Stimulated activated CD8-positive, alpha-beta memory T cell treated with anti-CD3 and anti-CD28 coated beads, Interleukin-7, amount 100 ng/mL, for 4 hours (primary cell): ENCODE measurements at places on chromosomes 12 and 14.

GRCh38 chr12:116650062-116650461, 87.8 kb downstream of the SPRING1 start:
- no peak for DNase-seq

GRCh38 chr12:117968151-117968789, 520 bp downstream of the KSR2 start:
- DNase-seq = no peak

GRCh38 chr12:99852666-99853065, 132.1 kb downstream of the ANKS1B start:
- DNase-seq = no peak

- no peak for DNase-seq
These were observed 753 bp upstream of the DLGAP5 start for GRCh38 chr14:55192054-55192621.

- DNase-seq = no peak
These were observed 27.2 kb downstream of the TSPAN8 start for GRCh38 chr12:71130521-71131069.

DNA sequence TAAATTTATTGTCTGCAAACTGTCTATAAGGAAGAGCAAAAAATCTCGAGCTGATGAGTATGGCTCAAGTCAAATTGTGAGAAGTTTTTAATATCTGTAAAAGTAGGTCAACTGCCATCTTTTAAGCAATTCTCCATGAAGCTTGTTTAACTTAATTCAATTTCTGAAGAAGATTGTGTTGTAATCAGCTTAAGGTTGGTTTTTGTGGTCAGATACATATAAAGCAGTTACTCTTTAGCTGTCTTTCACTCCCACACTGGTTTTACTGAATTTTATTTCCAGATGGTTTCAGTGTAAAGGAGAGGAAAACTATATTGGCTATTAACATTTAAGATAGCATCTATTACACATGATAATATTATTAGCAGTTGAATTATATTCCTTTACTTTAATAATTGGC, 1165.1 kb downstream of the SLC16A7 start:
- DNase-seq = no peak

DNA sequence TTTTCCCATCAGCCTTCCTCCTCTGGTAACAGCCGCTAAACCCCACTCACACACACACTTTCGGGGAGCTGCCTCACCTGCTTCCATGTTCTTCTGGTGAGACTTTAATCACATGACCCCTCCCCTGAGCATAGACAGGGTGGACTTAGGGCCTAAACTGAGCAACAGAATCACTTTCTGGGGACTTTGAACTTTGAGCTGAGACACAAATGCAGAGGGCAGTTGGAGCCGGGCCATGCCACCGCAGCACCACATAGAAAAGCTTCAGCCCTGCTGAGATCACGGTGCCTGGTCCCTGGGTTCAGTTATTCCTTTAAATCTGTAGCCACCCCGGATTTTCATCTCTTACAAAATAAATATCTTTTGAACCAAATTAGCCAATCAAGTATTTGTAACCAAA, 18.4 kb upstream of the MAP3K9 start:
- DNase-seq = no peak

- no peak for DNase-seq
These were observed 127.4 kb downstream of the KTN1 start for GRCh38 chr14:55707365-55707804.

DNA sequence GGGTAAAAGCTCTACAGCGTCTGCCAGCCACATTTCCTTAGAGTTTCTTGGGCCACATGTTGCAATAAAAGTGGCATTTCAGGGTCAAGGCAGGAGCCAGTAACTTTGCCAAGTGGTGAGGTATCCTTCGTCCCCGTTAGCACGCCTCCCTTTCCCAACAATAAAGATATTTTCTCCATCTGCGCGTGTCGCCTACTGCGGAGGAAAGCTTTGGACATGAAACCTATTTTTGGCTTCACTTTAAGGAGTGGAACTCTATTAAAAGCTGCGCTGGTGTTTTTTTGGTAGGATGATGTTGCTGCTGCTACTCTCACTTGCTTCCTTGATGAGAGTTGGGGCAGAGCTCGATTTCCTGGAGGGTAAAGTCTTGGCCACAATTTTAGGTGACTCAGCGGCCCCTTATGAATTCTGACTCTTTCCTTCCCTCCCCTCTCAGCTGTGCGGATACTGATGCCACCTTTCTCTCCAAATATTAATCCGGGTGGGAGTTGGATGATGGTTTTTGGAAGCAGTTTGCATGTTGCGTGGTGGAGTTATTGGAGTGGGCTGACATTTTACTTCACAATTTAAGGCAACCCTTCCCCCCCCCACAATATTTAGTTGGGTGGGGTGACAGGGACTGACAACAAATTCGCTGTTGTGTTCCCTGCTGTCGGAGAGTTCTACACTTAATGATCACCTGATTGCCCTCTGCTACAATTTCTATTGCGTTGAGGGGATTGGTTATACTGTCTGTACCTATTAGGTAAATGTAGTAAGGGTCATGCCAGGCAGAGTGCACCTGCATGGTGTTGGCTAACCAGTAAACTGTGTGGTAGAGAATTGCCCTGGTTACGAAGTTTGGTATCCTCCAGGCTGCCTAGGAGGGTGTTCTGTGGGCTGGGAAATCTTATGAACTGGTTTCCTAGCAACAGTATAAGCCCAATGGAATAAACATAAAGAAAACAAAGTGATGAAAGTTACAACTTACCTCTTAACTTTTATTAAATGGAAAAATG, 1.1 kb downstream of the CCDC91 start:
- DNase-seq = peak; percentile 24

- DNase-seq = no peak
These were observed 827.7 kb downstream of the TMTC2 start for GRCh38 chr12:83514372-83514771.

- no peak for DNase-seq
These were observed 17.0 kb downstream of the ERC1 start for GRCh38 chr12:1007994-1008393.

- no peak for DNase-seq
These were observed 106.0 kb downstream of the SLC41A2 start for GRCh38 chr12:104852102-104852501.

DNA sequence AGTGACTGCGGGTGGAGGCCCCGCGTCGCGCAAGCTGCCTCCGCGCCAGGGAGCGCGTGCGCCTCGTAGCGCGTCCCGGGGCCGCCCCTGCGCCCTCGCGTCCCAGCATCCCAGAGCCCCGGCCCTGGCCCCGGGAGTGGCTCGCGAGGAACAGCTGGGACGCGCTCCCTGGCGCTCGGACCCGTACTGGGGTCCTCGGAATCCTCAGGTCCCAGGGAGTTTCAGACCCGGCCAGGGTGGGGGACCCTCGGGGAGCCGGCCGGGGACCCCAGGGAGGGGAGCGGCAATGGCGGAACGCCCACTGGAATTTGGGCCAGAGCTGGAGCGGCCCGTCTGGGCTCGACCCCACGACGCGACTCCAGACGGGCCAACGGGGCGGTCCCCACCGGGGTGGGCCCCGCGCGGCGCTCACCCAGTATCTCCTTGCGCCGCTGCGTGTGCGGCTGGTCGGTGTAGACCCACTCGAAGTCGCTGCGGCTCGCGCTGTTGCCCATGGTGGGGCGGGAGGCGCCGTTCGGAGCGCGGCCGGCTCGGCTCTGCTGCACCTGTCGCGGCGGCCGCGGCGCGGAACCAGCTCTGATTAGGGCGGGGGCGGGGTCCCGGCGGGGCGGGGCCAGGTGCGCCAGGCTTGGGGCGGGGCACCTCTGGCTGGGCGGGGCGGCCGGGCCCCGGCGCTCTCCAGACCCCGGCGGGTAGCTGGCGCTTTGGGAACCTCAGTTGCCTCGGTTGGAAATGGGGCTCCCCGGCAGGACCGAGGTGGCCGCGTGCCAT, at the start of gene DEGS2:
Gene DEGS2 (minus strand): TSS at position 552 of the 771 bp plus-strand sequence. CDS start 58 bp downstream, at position 494.
- no peak for DNase-seq

GRCh38 chr14:103132381-103133209, 9.3 kb downstream of the TNFAIP2 start:
- no peak for DNase-seq

- no peak for DNase-seq
These were observed 381.7 kb upstream of the CCDC196 start for GRCh38 chr14:66104486-66104885.

DNA sequence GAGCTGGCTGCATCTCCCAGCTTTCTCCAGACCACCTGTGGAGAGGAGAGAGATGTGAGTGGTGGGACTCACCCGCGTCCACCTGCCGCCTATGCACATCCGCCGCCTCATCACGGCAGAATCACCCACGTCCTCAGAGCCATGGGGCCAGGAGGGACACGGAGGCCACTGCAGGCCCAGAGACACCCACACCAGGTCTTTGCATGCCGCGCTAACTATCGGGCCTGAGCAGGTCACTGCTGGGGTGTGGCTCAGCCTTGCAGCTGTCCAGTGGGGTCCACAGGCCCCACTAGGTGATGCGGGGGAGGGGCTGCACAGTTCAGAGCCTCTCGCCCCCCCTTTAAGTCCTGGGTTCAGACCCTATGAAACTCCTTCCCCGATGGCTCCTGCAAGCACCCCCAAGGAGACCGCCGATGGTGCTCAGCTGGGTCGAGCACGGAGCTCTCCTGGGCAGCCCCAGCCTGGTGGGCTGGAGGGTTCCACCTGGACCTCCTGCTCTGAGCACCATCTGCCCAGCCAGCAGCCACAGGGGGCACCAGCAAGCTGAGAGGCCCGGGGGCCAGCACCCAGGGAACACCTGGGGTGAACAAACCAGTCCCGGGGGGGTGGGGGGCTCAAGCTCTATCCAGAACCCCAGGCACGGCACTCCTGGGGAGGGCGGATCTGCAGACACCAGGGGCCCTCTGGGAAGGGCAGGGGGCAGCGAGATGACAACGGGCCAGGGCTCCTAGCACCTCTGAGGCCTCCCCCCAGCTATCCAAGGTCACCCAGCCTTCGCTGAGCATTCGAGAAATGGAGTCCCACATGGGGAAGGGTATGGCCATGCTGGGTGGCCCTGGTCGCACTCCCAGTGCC, 34.3 kb downstream of the CCNK start:
- DNase-seq = no peak

DNA sequence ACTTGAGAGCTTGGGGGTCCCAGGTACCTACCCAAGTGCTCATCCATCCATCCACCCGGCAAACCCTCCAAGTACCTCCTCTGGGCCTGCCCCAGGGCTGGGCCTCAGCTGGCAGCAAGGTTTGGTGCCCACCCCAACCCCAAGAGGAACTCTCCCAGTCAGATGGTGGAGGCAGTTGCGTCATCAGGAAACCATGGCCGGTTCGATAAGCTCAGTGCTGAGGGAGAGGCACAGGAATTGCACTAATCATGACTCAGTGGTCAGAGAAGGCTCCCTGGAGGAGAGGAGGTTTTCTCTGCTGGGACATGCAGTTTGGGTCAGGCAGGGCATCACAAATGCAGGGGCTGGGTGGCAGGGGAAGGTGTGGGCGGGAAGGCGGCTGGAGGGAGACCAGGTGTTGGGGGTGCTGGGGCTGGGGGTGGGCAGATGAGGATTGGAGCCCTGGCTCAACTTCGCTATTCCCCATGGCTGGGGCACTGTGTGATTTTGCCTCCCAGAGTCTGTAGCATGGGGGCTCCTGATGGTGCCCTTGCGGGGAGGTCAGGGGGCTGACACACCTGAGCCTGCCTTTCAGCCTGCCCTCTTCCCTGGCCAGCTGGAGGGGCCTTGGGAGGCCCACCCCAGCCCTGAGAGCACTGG, 32.2 kb downstream of the SH2B3 start:
- no peak for DNase-seq

DNA sequence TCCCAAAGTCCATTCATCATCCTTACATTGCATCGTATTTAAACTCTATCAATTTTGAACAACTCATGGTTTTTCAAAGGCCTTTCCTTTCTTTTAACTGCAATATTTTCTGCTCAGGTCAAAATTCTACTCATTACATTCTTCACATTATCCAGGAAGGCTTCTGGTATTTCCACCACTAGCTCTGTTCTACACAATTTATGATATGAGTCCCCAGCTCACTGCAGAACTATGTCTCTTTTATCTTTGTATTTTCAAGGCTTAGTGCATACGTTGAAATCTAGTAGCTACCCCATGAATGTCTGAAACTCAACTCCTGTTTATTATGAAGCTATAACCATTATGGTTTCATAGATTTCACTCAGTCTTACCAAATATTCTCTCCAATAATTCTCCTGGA, 282.9 kb downstream of the DUSP6 start:
- DNase-seq = no peak

GRCh38 chr14:68753690-68754089, 39.2 kb downstream of the ZFP36L1 start:
- no peak for DNase-seq

DNA sequence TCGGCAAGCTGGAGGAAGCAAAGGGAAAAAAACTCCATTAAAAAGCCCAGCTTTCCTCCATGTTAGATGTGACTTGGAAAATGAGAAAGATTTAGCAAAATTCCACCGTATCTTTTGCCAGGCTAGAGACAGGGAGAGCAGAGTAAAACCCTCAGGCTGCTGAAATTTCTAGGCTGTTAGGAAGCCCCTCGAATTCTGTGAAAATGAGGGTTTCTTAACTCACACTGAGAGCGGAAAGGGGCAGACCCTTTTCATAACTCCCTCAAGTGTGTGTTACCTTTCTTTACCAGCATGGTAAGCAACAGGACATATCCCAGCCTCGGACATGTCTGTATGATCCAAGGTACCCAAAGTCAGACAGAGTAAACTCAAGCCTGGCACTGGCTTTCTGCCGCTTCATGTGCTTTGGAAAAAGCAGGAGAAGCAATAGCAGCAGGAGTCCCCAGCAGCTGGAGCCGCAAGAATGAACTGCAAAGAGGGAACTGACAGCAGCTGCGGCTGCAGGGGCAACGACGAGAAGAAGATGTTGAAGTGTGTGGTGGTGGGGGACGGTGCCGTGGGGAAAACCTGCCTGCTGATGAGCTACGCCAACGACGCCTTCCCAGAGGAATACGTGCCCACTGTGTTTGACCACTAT, at the start of gene RHOJ:
Gene RHOJ (plus strand): TSS at position 37 of the 637 bp plus-strand sequence. CDS start 427 bp downstream, at position 464.
- DNase-seq = no peak

DNA sequence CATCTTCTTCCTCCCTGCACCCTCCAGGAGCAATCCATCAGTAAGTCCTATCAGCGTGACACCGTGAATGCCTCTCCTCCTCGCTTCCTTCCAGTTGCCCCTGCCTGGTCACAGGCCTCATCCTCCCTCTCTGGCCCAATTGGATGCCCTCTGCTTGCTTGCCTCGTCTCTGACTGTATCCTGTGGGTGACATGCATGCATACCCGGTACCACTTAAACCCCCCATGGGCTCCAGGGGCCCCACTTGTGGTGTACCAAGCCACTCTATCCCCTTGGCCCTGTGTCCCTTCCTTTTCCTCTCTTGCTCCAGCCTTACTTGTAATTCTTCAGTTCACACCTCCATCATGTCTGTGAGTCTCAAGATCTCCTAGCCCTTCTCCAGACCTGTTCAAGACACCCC, 106.0 kb upstream of the RTL1 start:
- DNase-seq = no peak

DNA sequence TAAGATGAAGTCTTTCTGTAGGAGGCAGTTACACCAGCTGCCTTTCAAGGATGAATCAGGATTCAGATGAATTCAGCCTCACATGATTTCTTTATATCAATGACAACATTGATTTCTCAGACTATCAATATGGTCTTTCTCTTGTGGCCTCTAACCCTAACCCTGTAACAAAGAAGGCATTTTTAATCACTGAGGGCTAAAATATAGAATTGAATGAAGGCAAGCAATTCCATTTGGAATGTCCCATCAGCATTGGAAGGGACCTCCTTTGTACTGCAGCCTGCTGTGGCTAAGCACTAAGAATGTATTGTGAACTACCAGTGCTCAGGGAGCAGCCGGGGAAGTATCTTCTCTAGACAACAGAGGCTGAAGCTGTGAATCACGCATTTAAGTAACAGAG, 90.6 kb upstream of the FRMD6 start:
- DNase-seq = no peak

GRCh38 chr12:65613692-65614091, 210.6 kb upstream of the HMGA2 start:
- DNase-seq = no peak
